Neural cell (in vitro differentiated cells): ENCODE measurements at places on chromosomes 12 and 14. TPM values are rescaled to one million over a fixed set of nuclear protein-coding genes. Genes with fewer than 3 reads are reported as not detected.

BAZ1A gene
- 10.4 and 18.1 TPM in 2 replicates for polyA plus RNA-seq

SLC25A47 gene
- 0.44 TPM in 1 of 2 replicates, not detected in the other for polyA plus RNA-seq

TTC6 gene
- 0.10 TPM in 1 of 2 replicates, not detected in the other for polyA plus RNA-seq

RILPL2 gene
- 0.07 and 0.20 TPM in 2 replicates for polyA plus RNA-seq

POC1B gene
- polyA plus RNA-seq, result 10.0 and 11.1 TPM in 2 replicates

KANSL2 gene
- polyA plus RNA-seq, result 116 and 173 TPM in 2 replicates

RND1 gene
- 1.3 and 5.8 TPM in 2 replicates for polyA plus RNA-seq

CARMIL3 gene
- 43.6 and 49.3 TPM in 2 replicates for polyA plus RNA-seq

RNF41 gene
- polyA plus RNA-seq, result 87.9 and 108 TPM in 2 replicates

FAM222A gene
- polyA plus RNA-seq, result 6.4 and 8.5 TPM in 2 replicates

CFAP251 gene
- 1.6 and 4.0 TPM in 2 replicates for polyA plus RNA-seq

SLC4A8 gene
- 34.5 and 37.8 TPM in 2 replicates for polyA plus RNA-seq

SLC5A8 gene
- 0.12 TPM in 1 of 2 replicates, not detected in the other for polyA plus RNA-seq

CDCA3 gene
- 4.1 and 7.3 TPM in 2 replicates for polyA plus RNA-seq

AVPR1A gene
- 0.06 TPM in 1 of 2 replicates, not detected in the other for polyA plus RNA-seq

TSHR gene
- polyA plus RNA-seq, result not detected in 2 replicates

BIN2 gene
- polyA plus RNA-seq, result not detected in 2 replicates

PTGDR gene
- 0.10 TPM in 1 of 2 replicates, not detected in the other for polyA plus RNA-seq

SERPINA1 gene
- polyA plus RNA-seq, result not detected in 2 replicates

MDP1 gene
- polyA plus RNA-seq, result 94.2 and 116 TPM in 2 replicates

MIP gene
- polyA plus RNA-seq, result not detected in 2 replicates
